Epithelial cell of umbilical artery (primary cell): ENCODE measurements at places on chromosomes 7 and 10. TPM values are rescaled to one million over a fixed set of nuclear protein-coding genes. Genes with fewer than 3 reads are reported as not detected.

Gene CD36
- 0.15 and 0.32 TPM in 2 replicates for total RNA-seq

Gene SUV39H2
- 17.2 and 30.2 TPM in 2 replicates for total RNA-seq

Gene GPR15LG
- total RNA-seq = not detected in 2 replicates

Gene RAB19
- total RNA-seq = 0.46 TPM in 1 of 2 replicates, not detected in the other

Gene SMO
- 6.5 and 9.4 TPM in 2 replicates for total RNA-seq

Gene PRSS37
- total RNA-seq = not detected in 2 replicates

Gene PGAM2
- not detected in 2 replicates for total RNA-seq

Gene SLC26A3
- not detected in 2 replicates for total RNA-seq

Gene TMEM176B
- not detected in 2 replicates for total RNA-seq

Gene HMX2
- not detected in 2 replicates for total RNA-seq

Gene CFAP46
- 1.3 and 1.5 TPM in 2 replicates for total RNA-seq

Gene CRPPA
- 1.3 and 1.7 TPM in 2 replicates for total RNA-seq

Gene DNAH11
- total RNA-seq = 1.6 and 3.0 TPM in 2 replicates

Gene LLCFC1
- not detected in 2 replicates for total RNA-seq

Gene C7orf33
- total RNA-seq = not detected in 2 replicates

Gene FEZF1
- not detected in 2 replicates for total RNA-seq

Gene NUDCD3
- 74.4 and 80.7 TPM in 2 replicates for total RNA-seq

Gene INHBA
- 21.3 and 27.9 TPM in 2 replicates for total RNA-seq

Gene MKLN1
- total RNA-seq = 17.2 and 31.6 TPM in 2 replicates

Gene GBF1
- total RNA-seq = 13.3 and 13.8 TPM in 2 replicates

Gene HOXA5
- total RNA-seq = 4.2 and 9.6 TPM in 2 replicates

Gene ALDH18A1
- total RNA-seq = 97.4 and 134 TPM in 2 replicates

Gene ACTL6B
- not detected in 2 replicates for total RNA-seq

Gene STRIP2
- 2.6 and 11.2 TPM in 2 replicates for total RNA-seq

Gene PIK3AP1
- 0.30 and 0.32 TPM in 2 replicates for total RNA-seq

Gene IFIT1B
- total RNA-seq = not detected in 2 replicates

Gene AMZ1
- total RNA-seq = not detected in 2 replicates

Gene BTBD16
- not detected in 2 replicates for total RNA-seq

Gene OGDH
- 46.4 and 82.2 TPM in 2 replicates for total RNA-seq

Gene STEAP1
- 58.1 and 59.0 TPM in 2 replicates for total RNA-seq

Gene C7orf57
- under 0.01 TPM in 1 of 2 replicates, not detected in the other for total RNA-seq

Gene WAC
- total RNA-seq = 35.1 and 58.2 TPM in 2 replicates

Gene JMJD1C
- 108 and 135 TPM in 2 replicates for total RNA-seq

Gene MYO3A
- total RNA-seq = not detected in 2 replicates

Gene HKDC1
- under 0.01 TPM in 1 of 2 replicates, not detected in the other for total RNA-seq

Gene VWDE
- total RNA-seq = 0.65 and 1.7 TPM in 2 replicates

Gene CLDN15
- total RNA-seq = 1.3 and 2.9 TPM in 2 replicates

Gene SLC18A3
- not detected in 2 replicates for total RNA-seq

Gene ENTPD7
- 18.2 and 18.7 TPM in 2 replicates for total RNA-seq

Gene PON1
- total RNA-seq = not detected in 2 replicates

Gene MRLN
- not detected in 2 replicates for total RNA-seq

Gene ABCC2
- 0.61 and 0.65 TPM in 2 replicates for total RNA-seq

Gene GPR146
- total RNA-seq = 12.0 and 37.5 TPM in 2 replicates

Gene C10orf62
- total RNA-seq = not detected in 2 replicates

Gene CPA1
- not detected in 2 replicates for total RNA-seq

Gene SERPINE1
- 1,622 and 2,149 TPM in 2 replicates for total RNA-seq

Gene CHAT
- total RNA-seq = not detected in 2 replicates

Gene ACBD7
- 1.3 and 4.6 TPM in 2 replicates for total RNA-seq

Gene TMEM236
- under 0.01 and 0.15 TPM in 2 replicates for total RNA-seq

Gene HPS1
- 13.3 and 14.6 TPM in 2 replicates for total RNA-seq

Gene PPP1R3A
- not detected in 2 replicates for total RNA-seq

Gene COBL
- not detected in 2 replicates for total RNA-seq

Gene TBX20
- 0.15 and 0.97 TPM in 2 replicates for total RNA-seq

Gene ATP5F1C
- 382 and 408 TPM in 2 replicates for total RNA-seq

Gene ZCCHC24
- total RNA-seq = 1.9 and 2.7 TPM in 2 replicates

Gene LGI1
- total RNA-seq = not detected in 2 replicates

Gene TMEM26
- 2.0 and 3.6 TPM in 2 replicates for total RNA-seq
